ENCODE measurements at places on chromosomes 4 and X. TPM values are rescaled to one million over a fixed set of nuclear protein-coding genes. Genes with fewer than 3 reads are reported as not detected.

- DNase-seq: no peak
- peaks cover 24% of the 10 kb centered on the region for H3K4me1 ChIP-seq
- H3K27ac ChIP-seq: no peak overlapping the region
These were observed 132.9 kb downstream of the CHIC2 start for GRCh38 chr4:53931461-53931961.

Gene CYBB
- not detected for total RNA-seq

- H3K27ac ChIP-seq: no peak overlapping the region
- H3K4me3 ChIP-seq: no peak overlapping the region
- H3K36me3 ChIP-seq: no peaks in the 10 kb centered on the region
- H3K27me3 ChIP-seq: no peaks in the 10 kb centered on the region
- H3K4me1 ChIP-seq: no peaks in the 10 kb centered on the region
- DNase-seq: no peak
These were observed 46.7 kb downstream of the CXCL13 start for GRCh38 chr4:77652237-77652897.

Gene GPC4
- total RNA-seq: 86.4 TPM

Gene LDB2
- total RNA-seq: 4.9 TPM

- no peaks in the 10 kb centered on the region for H3K36me3 ChIP-seq
- H3K4me1 ChIP-seq: peaks cover 11% of the 10 kb centered on the region
- peak overlapping the region; percentile 59 for H3K27ac ChIP-seq
- no peak overlapping the region for H3K4me3 ChIP-seq
- H3K27me3 ChIP-seq: no peaks in the 10 kb centered on the region
- peak; percentile 84 for DNase-seq
These were observed 44.5 kb downstream of the MGST2 start for GRCh38 chr4:139710073-139710472.

DNA sequence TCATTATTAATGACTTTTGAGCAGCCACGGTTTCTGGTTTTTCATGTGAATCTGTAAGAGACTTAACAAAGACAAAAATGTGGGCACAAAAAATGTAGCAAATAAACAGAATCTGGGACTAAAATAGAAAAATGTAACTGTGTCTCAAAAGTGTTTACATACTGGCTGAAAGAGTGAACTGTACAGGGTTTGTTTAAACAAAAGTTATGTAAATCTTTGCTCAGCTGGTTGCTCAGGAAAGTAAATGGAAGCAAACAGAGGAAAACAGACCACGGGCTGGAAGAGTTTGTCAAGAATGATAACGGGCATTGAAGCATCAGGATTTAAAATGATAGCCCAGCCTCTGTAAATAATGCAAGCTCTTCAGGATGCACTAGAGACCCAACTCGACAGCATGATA is 921.8 kb upstream of the FTHL17 start:
- H3K27me3 ChIP-seq: no peaks in the 10 kb centered on the region
- H3K27ac ChIP-seq: no peak overlapping the region
- H3K4me1 ChIP-seq: no peaks in the 10 kb centered on the region
- no peak for DNase-seq

DNA sequence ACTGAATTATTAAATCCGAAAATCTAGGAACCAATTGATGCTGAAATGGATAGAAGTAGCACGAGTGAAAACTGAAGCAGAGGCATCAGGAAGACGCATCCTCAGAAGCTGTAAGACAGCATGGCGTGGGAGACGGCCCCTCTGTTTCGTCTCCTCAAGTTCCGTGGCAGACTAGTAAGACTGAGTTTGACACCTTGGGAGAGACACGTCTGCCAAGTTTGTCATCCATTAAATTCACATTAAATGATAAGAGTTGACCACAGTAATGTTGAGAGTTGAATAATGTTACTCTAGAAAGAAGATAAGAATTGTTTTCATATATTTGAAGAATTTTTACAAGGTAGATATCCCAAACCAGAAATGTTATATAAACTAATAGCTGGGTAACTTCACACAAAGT is 736.1 kb upstream of the FRG1 start:
- H3K27me3 ChIP-seq: no peaks in the 10 kb centered on the region
- no peak overlapping the region for H3K4me3 ChIP-seq
- no peaks in the 10 kb centered on the region for H3K36me3 ChIP-seq
- H3K4me1 ChIP-seq: no peaks in the 10 kb centered on the region

GRCh38 chrX:149371986-149372385 is 133.1 kb downstream of the IDS start:
- no peaks in the 10 kb centered on the region for H3K36me3 ChIP-seq
- no peak for DNase-seq
- H3K4me3 ChIP-seq: no peak overlapping the region
- H3K27ac ChIP-seq: no peak overlapping the region

Gene POU4F2
- not detected for total RNA-seq

DNA sequence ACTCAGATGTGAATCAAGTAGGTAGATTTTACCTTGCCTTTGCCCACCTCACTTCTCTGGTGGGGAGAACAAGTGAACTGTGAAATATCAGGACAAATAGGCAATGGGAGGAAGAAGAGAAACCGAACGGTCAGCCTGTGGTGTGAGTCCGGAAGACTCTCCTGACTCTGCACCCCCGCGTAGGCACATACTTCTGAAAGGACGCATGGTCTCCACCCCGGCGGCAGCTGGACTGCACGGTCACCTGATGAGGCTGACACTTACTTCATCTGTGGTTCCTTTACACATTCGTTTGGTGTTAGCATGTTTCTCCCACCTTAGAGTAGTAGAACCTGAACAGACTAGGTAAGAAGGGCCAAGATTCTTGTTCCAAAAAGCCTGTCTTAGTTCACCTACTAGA is 58.4 kb downstream of the NELFA start:
- H3K27me3 ChIP-seq: no peaks in the 10 kb centered on the region
- no peak overlapping the region for H3K4me3 ChIP-seq
- peaks cover 15% of the 10 kb centered on the region for H3K36me3 ChIP-seq
- H3K27ac ChIP-seq: no peak overlapping the region

DNA sequence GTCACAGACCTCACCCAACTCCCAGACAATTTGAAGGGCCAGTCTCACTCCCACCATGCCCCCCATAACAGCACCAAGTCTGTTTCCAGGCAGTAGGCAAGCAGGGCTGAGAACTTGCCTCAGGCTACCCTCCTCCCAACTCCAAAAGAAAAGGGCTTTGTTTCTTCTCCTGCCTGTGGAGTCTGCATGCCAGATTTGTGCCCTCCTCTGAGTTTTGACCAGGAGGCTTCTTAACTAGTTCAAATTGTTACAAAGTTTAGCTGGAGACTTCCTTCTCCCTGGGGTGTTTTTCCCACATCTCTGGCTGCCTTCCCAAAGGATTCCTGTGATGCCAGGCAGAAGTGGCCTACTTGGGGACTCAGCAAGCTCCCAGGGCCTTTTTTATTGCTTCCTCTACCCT is 29.6 kb downstream of the PBDC1 start:
- no peak overlapping the region for H3K27ac ChIP-seq
- H3K4me3 ChIP-seq: no peak overlapping the region
- H3K36me3 ChIP-seq: no peaks in the 10 kb centered on the region
- DNase-seq: no peak

DNA sequence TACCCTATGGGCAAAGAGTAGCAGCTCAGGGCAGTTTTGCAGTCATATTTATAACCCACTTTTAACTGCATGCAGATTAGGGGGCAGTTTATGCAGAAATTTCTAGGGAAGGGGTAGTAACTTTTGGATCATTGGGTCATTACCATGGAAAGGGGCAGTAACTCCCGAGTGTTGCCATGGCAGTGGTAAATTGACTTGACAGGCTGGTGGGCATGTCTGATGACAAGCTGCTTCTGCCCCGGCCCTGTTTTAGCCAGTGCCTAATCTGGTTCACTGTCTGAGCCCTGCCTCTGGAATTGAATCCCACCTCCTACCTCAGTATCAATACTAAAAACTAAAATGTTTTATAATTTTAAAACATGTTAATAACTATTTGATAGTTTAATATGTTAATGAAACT is 362.1 kb upstream of the ATOH1 start:
- no peaks in the 10 kb centered on the region for H3K4me1 ChIP-seq
- no peaks in the 10 kb centered on the region for H3K27me3 ChIP-seq
- no peak overlapping the region for H3K4me3 ChIP-seq
- H3K27ac ChIP-seq: no peak overlapping the region
- no peak for DNase-seq

- no peaks in the 10 kb centered on the region for H3K27me3 ChIP-seq
- peaks cover 2% of the 10 kb centered on the region for H3K4me1 ChIP-seq
- no peak overlapping the region for H3K4me3 ChIP-seq
These were observed 167.9 kb upstream of the GLRA2 start for GRCh38 chrX:14361435-14361834.

DNA sequence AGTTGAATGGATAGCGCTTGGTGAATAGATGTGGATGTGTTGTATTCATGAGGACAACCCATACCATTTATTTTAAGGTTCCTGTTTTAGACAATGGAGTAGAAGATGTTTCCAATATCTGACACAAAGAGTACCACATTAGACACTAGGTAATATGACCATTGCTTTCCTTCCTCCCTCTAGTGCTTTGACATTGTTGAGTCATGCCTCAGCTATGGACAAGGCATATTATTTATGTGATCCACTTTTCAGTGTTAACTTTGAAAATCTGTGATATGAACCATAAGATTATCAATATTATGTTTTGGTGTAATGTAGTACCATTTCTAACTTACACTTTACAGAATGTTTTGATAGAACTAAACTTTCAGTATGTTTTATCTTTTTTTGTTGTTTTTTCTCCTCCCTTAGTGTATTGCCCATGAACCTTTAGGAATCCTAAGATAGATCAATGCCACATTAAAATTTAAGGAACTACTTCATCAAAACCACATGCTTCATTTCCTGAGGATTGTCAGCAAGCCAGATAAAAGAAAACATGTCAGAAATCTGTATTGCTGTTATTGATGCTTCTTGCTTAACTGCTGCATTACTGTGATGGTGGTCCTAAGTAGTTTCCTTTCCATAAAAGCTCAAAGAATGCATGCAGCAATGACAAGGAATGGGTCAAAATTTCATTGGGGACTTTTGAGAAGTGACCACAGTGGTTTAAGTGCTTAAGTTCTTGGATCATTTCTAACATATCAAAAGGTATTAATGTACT is 105.0 kb downstream of the PCDH7 start:
- H3K36me3 ChIP-seq: no peaks in the 10 kb centered on the region
- peaks cover 21% of the 10 kb centered on the region for H3K4me1 ChIP-seq
- no peaks in the 10 kb centered on the region for H3K27me3 ChIP-seq
- peak; percentile 64 for DNase-seq
- H3K27ac ChIP-seq: no peak overlapping the region
- H3K4me3 ChIP-seq: no peak overlapping the region

Gene TMEM156
- 0.59 TPM for total RNA-seq

Gene BRS3
- total RNA-seq: not detected

GRCh38 chr4:74531963-74532794 is 87.2 kb downstream of the AREG start:
- no peaks in the 10 kb centered on the region for H3K4me1 ChIP-seq
- no peaks in the 10 kb centered on the region for H3K27me3 ChIP-seq
- no peaks in the 10 kb centered on the region for H3K36me3 ChIP-seq
- peak; percentile 54 for DNase-seq
- H3K27ac ChIP-seq: no peak overlapping the region

Gene ADH1A
- total RNA-seq: not detected

DNA sequence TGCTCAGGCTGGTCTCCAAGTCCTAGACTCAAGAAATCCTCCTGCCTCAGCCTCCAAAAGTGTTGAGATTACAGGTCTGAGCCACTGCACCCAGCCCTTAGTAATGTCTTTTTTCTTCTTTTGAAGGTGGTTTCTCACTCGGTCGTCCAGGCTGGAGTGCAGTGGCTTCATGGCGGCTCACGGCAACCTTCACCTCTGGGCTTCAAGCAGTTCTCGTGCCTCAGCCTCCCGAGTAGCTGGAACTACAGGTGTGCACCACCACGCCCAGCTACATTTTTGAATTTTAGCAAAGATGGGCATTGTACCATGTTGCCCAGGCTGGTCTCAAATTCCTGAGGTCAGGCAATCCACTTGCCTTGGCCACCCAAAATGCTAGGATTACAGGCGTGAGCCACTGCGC is 32.3 kb upstream of the ASMTL start:
- no peak for DNase-seq
- H3K27me3 ChIP-seq: no peaks in the 10 kb centered on the region
- no peaks in the 10 kb centered on the region for H3K36me3 ChIP-seq
- no peak overlapping the region for H3K4me3 ChIP-seq
- no peak overlapping the region for H3K27ac ChIP-seq

Gene DIPK2B
- not detected for total RNA-seq

GRCh38 chr4:76539979-76540378 is 105.0 kb downstream of the SHROOM3 start:
- no peaks in the 10 kb centered on the region for H3K27me3 ChIP-seq
- H3K4me3 ChIP-seq: no peak overlapping the region
- peak; percentile 84 for DNase-seq
- no peaks in the 10 kb centered on the region for H3K36me3 ChIP-seq
- H3K4me1 ChIP-seq: peaks cover 25% of the 10 kb centered on the region
- peak overlapping the region; percentile 50 for H3K27ac ChIP-seq

- no peaks in the 10 kb centered on the region for H3K36me3 ChIP-seq
- no peak overlapping the region for H3K4me3 ChIP-seq
- H3K27me3 ChIP-seq: no peaks in the 10 kb centered on the region
- H3K4me1 ChIP-seq: no peaks in the 10 kb centered on the region
- DNase-seq: no peak
These were observed 108.8 kb downstream of the C4orf51 start for GRCh38 chr4:145788755-145789154.

DNA sequence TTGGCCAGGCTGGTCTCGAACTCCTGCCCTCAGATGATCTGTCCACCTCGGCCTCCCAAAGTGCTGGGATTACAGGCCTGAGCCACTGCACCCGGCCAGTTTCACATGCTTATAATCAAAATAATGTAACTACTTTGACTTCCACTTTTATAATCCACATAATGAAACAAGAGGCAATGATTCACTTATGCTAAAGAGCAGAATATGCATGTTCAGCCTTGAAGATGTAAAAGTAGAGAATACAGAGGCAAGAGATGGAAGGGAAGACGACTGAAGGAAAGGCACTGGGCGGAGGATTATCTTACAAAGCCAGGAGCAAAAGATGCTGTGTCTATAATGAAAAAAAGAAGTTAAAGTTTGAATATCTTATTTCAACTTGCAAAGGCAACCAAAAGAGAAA is 13.3 kb upstream of the ZNF518B start:
- no peaks in the 10 kb centered on the region for H3K27me3 ChIP-seq
- H3K36me3 ChIP-seq: no peaks in the 10 kb centered on the region
- no peak overlapping the region for H3K4me3 ChIP-seq
- no peak for DNase-seq

DNA sequence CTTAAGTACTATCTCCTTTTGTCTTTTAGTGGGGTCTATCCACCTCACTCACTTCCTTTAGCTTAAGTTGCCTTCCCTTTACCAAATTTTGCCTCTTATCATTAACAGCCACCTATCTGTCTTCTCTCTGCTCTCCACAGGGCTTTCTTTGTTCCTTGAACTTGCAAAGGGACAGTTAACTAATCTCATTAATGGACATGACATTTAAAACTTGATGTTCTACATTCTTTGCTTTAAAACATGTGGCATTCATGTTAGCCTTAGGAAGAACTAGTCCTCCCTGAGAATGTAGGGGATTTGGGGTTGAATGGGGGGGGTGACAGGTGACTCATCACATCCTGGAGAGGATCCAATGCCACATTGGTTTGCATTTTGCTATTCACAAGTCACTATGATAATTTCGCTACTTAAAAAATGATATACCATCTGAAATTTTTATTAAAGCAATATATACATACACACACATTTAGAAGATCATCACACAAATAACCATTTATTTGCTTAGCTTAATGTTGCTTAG is 41.0 kb upstream of the DMD start:
- H3K4me1 ChIP-seq: no peaks in the 10 kb centered on the region
- no peak overlapping the region for H3K27ac ChIP-seq
- DNase-seq: no peak

Gene SSX1
- total RNA-seq: not detected

Gene RTL9
- total RNA-seq: 0.91 TPM

Gene ABCG2
- 0.34 TPM for total RNA-seq

Gene CT45A3
- total RNA-seq: not detected

Gene GPR34
- not detected for total RNA-seq

All from astrocyte (in vitro differentiated cells and primary cell).